Common myeloid progenitor, CD34-positive (primary cell): ENCODE measurements at places on chromosomes 12 and 14.
A peak's percentile ranks its signal among the peaks of the same experiment; 100 is the strongest.

- no peak for DNase-seq
Observed at GRCh38 chr14:45641541-45641940, 388.5 kb upstream of the MIS18BP1 start.

GRCh38 chr14:105274637-105275036, 26.2 kb downstream of the BRF1 start:
- no peak for DNase-seq

DNA sequence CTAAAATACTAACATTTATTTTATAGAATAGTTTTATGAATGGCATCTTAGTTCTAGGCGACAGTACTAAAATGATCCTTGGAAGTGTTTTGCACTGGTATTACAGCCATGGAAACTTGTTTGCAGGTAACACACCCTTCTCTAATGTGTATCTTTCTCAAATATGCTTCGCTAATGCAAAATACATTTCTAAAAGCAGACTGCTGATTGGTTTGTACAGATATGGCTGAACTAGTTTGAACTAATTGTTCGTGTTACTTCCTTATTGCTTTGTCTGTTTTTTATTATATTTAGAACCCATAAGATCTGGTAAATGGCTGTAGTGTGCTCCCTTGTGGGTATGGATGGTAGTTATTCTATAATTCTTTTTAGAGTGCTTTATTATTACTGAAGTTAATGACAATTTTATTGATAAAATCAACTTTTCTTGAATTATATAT, 53.0 kb downstream of the ATF7IP start:
- peak; percentile 68 for DNase-seq

- no peak for DNase-seq
Observed at GRCh38 chr14:58904776-58905175, 267.0 kb downstream of the DACT1 start.

DNA sequence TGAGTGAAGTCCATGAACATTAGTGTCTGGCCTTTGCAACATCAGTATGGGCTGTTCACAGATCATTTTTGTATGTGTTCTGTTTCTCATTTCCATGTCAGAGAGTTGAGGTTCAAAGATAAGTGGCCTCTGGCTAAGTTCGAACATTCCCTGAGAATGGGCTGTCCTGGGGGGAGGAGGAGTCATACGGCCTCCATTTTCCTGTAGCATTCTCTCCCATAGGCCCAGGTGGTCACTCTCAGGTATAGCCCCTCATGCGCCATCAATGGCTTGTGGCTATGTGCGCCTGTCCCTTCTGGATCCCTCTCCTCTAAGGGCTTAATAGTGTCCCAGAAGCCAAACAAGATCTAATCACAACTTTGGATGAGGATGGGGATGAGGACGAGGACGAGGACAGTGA, 165.0 kb downstream of the PAX9 start:
- DNase-seq: no peak

DNA sequence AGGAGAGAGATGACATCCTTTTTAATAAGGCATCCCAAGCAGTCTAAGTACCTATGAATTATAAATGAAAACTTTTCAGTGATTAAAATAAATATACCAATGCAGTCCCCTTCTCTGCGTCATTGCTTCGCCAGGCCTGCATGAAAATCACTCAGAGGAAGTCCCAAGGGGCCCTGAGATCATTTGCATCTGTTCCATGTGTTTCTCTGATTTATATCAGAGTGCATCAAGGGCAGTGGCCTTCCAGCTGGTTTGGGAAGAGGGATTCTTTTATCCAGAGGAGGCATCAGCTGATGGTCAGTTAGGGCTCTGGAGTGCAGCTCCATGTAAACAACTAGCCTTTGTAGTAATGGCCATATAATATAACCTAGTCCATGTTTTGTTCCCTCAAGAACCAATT, 210.1 kb downstream of the RGS6 start:
- no peak for DNase-seq

GRCh38 chr14:80679273-80679672, 262.3 kb downstream of the CEP128 start:
- peak; percentile 13 for DNase-seq

DNA sequence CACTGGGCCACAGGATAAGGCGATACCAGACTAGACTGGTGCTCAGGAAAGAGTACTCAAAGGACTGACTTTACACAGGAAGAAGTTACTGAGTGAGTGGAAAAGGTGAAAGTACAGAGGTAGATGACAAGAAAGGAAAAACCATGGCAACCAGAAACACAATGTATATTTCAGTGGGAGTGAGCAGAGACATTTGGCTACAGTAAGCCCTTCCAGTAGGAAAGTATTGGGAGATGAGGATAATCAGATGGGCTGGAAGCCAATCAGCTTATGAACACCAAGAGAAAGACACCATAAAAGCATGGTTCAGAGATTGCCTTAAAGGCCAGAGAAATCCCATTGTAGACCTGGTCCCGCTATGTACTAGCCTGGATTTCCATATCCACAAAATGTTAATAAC, 51.6 kb downstream of the TMTC1 start:
- DNase-seq: no peak

- DNase-seq: no peak
Observed at GRCh38 chr12:118822512-118822911, 158.8 kb upstream of the SRRM4 start.

DNA sequence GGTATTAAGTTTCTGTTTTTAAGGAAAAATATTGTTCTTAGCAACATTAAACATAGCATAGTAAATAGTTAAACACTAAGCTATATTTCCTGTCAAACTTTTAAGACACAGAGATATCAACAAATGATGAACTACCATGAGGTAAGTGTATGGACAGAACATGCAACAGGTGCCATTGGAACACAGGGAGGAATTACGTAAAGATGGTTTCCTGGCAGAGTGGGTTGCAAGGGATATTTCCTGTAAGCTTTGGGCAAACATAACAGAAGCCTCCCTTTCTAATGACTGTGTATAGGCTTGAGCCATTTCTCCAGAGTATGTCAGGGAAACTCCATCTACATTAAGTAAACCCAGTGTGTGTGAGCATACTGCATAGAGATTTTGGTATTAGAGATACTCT, 31.7 kb upstream of the HELB start:
- no peak for DNase-seq

DNA sequence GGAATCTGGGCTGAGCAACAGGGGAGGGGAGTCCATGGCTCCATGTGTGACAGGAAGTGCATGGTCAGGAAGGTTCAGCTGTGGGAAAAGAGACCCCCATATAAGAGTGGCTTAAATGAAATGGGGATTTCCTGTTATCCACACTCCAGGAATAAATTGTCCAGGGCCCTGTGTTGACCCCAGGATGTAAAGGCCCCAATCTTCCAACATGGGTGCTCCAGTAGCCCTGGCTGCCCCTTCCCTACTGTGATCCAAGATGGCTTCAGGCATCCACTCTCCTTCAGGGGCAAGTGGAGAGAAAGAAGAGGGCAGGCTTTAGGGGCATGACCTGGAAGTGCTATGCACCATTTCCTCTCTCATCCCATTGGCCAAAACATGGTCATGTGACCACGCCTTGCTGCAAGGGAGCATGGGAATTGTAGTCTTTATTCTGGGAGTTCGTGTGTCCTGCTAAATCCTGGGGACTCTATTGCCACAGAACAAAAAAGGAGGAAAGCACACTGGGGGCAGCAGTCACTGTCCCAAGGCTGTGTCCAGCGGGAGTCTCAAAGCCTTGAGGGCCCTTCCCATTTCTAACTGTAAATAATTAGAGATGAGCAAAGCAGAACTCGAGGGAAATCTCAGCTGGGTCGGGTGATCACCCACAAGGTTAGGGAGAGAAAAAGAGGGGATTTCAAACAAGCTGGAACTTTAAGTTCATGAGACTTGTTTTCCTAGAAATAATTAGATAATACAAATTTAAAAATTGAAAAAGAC, 289.2 kb downstream of the ADGRD1 start:
- DNase-seq: peak; percentile 20

- DNase-seq: no peak
Observed at GRCh38 chr14:57085801-57086200, 182.9 kb downstream of the EXOC5 start.

DNA sequence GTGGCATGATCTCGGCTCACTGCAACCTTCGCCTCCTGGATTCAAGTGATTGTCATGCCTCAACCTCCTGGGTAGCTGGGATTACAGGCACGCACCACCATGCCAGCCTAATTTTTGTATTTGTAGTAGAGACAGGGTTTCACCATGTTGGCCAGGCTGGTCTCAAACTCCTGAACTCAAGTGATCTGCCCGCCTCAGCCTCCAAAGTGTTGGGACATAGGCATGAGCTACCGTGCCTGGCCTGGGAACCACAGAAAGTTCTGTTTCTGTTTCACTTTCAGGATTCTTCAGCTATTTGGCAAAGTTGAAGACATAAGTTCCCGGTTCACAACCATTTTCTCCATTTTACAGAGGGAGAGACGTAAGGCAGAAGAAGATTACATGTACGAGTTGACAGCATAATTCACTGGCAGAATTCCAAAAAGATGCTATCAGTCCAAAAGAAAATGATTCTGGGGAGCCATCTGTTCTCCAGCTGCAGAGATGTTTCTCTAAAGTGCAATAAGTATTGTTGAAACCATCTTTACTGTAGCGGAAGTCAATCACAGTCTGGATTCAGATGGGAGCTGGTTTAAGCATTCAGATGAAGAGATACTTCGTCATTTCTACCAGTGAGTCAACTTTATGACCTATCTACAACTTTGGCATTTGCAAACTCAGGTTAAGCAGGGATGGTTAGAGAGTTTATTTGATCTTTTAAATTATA, 8.1 kb upstream of the RNF34 start:
- DNase-seq: peak; percentile 80

GRCh38 chr12:33187409-33187808, 252.2 kb downstream of the SYT10 start:
- no peak for DNase-seq

DNA sequence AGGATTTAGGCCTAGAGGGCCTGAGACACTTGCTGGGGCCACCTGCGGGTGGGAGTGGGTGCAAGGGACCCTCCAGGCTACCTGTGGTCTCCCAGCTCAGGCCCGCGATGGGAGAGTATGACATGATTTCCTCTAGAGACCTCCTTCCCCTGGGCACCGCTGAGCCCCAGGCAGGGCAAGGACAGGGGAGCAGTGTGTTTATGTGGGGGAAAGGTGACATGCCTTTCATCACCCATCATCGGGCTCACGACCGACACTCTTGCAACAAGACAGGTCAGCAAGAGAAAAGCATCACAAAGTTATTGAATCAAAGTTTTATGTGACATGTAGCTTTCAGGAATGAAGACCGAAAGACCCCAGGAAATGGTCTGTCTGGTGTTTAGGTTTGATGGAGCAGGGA, 19.9 kb downstream of the SH2B3 start:
- DNase-seq: no peak

- DNase-seq: no peak
Observed at GRCh38 chr14:61803755-61804154, 41.5 kb downstream of the SNAPC1 start.

DNA sequence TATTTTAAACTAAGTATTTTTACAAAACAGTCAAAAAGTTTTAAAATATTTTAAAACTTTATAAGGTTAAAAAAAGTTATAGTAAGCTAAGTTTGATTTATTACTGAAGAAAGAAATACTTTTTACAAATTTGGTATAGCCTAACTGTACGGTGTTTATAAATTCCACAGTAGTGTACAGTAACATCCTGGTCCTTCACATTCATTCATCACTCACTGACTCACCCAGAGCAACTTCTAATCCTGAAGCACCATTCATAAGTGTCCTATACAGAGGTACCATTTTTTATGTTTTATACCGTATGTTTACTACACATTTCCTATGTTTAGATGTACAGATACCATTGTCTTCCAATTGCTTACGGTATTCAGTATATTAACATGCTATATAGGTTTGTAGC, 170.0 kb downstream of the KLHL28 start:
- DNase-seq: no peak

DNA sequence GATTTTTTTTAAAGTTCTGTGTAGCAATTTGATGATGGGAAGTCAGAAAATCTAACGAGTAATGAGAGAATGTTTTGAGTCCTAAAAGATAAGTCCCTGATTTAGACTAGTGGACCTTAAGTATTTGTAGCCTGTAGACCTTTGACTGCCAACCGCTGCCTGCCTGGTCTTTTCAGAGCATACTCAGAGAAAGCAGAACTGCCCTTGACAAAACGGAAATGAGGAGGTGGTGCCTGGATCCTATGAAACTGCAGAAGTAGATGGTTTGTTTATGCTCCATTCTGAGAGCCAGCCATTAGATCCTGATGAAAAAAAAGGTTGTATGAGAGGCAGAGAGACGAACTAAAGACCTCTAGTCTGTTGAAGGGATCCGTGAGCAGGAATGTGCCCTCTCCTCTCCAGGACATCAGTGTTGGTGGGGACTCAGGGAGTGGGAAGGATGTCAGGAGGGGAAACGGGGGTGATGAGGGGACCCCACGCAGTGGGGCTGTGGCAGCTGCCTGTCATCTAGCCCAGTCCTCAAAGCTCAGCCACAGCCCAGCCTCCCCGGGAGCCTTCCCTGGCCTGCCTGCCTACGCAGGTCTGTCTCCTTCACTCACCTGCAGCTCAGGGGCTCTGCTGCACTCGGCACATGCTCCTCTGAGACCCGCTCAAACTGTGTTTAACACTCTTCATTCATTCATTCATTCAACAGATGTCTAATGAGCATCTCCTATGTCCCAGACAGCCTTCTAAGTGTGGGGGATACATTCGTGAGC, 447.5 kb downstream of the AACS start:
- peak; percentile 67 for DNase-seq

- no peak for DNase-seq
Observed at GRCh38 chr12:89991807-89992590, 283.4 kb upstream of the ATP2B1 start.

DNA sequence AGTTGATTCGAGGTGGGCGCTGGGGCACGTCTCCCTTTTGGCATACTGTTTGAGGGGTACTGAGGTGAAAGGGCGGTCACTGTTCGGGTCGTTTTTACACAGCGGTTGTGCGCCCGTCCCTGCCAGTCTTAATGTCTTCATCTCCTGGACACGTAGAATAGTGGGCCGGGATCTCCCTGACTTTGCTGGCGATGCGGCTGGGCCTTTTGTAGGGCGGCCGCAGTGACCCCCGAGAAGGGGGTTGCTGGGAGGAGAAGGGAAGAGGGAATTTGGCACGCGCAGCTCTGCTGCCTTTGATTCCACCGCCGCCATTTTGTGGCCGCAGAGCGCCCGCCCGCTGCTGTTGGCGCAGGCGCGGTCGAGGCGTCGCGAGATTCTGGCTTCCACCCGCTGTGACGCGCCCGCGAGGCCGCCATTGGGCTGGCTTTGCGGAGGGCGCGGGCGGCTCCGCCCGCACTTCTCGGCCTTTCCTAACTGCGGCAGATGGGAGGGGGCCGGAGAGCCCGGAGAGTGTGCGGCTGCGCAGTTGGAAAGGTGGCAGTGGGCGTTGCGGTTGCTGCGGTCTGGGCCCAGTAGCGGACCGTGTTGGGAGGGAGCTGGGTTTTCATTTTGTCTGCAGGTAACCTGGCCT, 542 bp downstream of the SRSF5 start:
- DNase-seq: peak; percentile 88

DNA sequence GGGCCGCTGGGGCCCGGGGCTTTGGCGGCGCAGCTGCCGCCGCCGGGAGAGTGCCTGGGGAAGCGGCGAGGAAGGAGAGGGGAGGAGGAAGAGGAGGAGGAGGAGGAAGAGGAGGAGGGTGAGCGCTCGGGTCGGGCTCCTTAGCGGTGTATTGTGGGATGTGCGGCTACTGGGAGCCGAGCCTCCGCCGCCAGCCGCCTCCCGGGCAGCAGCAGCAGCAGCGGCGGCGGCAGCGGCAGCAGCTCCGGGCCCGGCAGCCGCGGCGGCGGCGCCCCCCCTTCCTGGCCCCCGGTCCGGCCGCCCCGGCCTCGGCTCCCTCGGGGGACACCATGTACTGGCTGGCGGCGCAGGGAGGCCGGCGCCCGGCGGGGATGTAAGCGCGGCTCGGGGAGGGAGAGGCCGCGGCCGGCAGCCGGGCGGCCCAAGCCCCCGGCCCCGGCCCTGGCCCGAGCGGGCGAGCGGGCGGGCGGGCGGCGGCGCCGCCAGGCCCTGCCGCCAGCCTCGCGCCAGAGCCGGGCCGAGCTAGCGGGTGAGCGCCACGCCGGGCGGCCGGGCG, at the start of gene SETD1B:
SETD1B (plus strand) TSS at position 149 of the 556 bp plus-strand sequence. CDS start 729 bp downstream, outside the sequence.
- DNase-seq: peak; percentile 72
